ENCODE measurements at places on chromosomes 1 and 21.

DNA sequence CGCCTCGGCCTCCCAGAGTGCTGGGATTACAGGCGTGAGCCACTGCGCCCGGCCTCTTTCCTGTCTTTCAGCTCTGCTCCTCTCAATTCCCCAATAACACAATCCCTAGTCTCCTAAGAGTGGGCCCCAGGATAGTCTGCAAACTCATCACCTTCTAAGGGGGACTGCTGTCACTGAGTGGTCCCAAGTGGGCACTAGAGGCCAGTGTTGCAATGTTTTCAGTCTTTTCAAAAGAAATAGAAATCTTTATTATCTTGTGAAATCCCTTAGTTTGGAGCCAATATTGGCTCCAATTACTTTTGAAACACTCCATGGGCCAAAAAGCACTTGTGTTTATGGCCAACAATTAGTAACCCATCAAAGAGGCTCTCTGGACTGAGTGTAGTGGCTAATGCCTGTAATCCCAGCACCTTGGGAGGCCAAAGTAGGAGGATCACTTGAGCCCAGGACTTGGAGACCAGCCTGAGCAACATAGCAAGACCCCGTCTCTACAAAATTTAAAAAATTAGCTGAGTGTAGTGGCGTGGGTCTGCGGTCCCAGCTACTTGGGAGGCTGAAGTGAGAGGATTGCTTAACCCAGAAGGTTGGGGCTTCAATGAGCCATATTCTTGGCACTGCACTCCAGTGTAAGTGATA lies 28.6 kb upstream of the ZNF697 start:
- no peak for DNase-seq

DNA sequence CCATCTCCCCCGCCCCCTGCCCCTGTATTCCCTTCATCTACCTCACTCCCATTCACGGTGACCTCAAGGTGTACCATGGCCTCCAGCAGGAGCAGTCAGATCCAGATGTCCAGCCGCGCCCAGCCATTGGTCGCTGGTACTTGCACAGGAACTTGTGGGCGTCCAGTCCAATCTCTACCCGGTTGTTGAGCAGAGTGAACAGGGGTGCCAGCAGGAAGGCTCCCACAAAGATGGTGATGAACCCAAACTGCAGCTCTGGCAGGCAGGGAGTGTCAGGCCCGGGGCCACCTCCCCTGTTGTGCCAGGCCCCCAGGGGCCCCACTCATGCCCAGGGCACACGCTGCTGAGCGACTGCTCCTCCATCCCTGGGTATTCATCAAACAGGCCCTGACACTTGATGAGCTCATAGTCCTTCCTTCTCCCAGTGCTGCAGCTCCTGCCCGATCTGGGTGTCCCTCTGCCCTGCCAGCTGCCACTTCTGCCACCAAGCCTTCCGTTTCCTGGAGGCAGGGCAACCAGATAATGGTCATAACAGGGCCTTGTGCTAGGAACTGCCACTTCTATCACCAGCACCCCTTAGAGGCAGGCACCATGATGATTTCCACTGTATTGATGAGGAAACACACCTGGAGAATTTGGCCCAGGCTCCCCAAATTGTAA lies 5.7 kb upstream of the ARHGEF19 start:
- DNase-seq: no peak

DNA sequence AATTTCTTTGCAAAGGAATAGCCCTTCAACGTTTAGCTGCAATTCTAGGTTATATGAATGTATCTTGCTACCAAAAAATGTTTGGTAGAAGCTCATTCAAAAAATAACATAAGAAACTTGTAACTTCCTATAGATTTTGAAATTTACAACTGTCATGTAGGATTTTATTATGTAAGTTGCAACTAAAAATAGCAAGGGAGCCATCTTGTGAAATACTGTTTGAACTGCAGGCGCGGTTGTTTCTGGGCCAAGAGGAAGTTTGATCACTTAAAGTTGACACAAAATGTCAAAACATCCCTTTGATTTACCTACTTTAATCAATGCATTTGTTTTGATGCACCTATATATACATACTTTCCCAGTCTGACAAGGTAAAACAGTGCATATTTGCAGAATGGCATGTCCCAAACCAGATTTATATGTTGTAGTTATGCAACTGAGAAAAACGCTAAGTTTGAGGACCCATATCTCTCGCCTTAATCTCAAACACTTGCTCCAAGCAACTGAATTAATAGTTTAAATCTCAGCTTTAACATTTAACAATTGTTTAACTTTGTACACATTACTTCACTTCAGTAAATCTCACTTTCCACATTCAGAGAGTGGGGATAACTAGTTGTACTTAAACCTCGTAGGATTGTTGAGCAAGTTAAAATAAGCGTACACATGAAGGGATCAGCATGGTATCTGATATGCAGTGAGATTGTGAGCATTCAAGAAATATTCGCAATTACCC lies 63.9 kb downstream of the KCNK2 start:
- peak; percentile 10 for DNase-seq

DNA sequence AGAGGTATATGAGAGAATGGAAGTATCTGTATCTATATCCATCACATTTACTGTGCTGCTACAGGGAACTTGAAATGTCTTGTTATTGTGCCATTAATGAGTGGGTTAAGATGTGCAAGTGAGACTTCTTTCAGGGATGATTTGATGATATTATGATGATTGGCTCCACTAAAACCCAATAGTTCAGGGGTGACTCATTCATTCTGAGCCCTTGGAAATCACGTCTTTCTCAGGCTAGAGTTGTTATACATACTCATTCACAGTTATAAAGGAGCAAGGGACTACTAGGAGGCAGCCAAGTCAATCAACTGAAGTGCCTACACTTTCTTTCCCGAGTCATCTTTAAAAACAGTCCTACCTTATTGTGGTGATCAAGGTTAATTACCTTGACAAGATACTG lies 1109.8 kb upstream of the B3GALT2 start:
- no peak for DNase-seq

DNA sequence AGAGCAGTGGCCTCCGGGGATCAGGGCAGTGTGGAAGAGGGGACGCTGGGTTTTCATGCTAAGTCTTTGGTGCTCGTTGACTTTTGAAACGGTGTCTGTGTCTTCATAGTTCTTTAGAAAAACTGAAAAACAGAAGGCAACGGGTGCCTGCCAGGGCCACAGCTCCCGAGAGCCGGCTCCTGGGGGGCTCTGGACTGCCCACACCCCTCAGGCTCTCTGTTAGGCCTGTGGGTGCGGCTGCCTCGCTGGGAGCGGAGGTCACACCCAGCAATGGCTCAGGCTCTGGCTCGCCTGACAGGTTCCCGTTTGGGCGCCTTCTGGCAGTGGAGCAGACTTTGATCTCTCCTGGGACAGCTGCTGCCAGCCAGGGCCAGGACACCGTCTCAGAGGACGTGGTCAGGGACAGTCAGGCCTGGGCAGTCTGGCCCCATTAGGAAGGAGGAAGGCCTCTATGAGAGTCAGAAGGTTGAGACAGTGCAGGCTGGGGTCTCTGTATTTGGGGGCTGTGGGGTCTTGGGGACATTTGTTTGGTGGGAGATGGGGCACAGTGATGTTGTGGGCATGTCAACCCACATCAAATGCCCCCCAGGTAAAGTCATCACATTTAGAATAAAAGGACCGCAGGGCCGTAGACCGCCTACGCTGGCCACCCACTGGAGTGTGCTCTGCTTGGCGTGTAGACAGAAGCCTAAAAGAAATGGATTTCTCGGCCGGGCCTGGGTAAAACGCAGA lies 5.6 kb downstream of the ARHGEF16 start:
- no peak for DNase-seq

DNA sequence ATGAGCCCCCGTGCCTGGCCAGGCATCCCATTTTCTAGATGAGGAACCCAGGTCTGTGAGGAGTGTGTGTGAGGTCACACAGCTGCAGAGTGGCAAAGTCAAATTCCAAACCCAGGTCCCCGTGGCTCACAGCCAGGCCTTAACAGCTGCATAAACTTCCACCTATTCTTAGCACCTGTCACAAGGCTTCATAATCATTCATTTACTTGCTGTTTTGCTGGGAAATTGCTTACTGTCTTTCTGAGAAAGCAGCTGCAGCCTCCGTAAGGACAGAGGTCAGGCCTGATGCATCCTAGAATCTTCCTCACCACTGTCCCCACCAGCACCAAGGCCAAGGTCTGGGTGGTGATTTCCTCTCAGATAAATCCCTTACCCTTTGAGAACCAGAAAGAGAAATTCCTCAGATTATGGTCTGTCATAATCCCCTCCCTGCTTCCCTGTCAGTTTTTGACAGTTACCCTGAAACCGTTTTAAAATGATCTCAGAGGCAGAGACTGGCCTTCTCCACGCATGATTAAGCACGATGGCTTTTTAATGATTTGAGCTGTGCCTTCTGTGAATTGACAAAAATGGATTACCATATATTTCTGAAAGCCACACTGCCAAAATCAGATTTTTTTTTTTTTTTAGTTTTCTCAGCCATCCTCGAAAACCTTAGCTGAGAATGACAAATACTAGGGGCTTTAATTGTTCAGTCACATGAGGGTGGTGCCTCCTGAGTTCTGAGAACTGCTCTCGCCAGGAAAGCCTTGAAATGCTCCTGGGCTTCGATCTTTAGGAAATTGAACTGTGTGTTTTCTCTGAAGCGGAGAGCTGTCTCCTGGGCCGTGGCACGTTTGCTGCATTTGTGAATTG lies 70.0 kb upstream of the SELENON start:
- no peak for DNase-seq

GRCh38 chr1:247531937-247532336 lies 4.3 kb downstream of the OR2C3 start:
- no peak for DNase-seq

- no peak for DNase-seq
Observed at GRCh38 chr1:38454236-38454635, 405.3 kb downstream of the RRAGC start.

- no peak for DNase-seq
Observed at GRCh38 chr1:84988588-84988987, 8.3 kb downstream of the MCOLN2 start.

DNA sequence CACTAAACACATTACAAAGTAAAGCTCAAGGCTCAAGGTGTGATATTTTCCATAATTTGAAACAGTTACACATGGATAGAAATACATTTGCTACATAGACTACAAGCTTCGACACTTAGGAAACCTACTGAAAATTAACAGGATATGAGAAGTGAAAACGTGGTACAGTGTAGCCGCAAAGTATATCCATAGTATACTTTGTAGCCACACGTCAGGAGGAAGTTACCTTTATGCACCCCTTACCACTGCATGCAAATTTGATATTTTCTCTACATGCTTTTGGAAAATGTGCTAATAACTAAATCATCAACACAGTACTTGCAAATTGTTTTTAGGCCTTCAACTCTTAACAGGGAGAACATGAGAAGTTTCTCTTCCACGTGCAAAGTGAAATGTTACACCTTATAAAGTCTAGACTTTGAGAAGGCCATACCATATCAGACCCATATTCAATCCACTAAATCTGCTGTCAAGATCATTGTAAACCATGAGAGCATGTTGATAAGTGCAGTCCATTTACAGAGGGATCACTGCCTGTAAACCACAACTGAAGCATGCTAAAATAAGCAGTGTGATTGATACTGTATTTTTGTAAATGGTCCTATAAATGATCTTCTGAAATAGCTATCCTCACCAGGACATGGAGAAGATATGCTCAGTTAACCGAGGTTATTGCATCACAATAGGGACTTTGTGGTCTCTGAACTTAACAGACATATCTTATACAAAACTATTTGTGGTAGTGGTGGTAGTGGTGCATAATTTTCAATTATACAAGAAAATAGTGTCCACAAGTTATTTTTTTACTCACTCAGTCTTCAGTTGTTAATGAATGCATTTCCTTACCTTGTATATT lies 64.7 kb downstream of the VAV3 start:
- DNase-seq: no peak

GRCh38 chr1:11358984-11359383 lies 86.0 kb downstream of the UBIAD1 start:
- no peak for DNase-seq

GRCh38 chr1:225525377-225525776 lies 97.5 kb upstream of the LBR start:
- no peak for DNase-seq

GRCh38 chr21:45226540-45227326 lies 61.0 kb downstream of the POFUT2 start:
- DNase-seq: no peak

- DNase-seq: peak; percentile 42
Observed at GRCh38 chr1:40042341-40042740, 1.8 kb downstream of the CAP1 start.
